Activated CD8-positive, alpha-beta memory T cell treated with anti-CD3 and anti-CD28 coated beads for 4 hours (primary cell): ENCODE measurements at places on chromosomes 1 and 21.

DNA sequence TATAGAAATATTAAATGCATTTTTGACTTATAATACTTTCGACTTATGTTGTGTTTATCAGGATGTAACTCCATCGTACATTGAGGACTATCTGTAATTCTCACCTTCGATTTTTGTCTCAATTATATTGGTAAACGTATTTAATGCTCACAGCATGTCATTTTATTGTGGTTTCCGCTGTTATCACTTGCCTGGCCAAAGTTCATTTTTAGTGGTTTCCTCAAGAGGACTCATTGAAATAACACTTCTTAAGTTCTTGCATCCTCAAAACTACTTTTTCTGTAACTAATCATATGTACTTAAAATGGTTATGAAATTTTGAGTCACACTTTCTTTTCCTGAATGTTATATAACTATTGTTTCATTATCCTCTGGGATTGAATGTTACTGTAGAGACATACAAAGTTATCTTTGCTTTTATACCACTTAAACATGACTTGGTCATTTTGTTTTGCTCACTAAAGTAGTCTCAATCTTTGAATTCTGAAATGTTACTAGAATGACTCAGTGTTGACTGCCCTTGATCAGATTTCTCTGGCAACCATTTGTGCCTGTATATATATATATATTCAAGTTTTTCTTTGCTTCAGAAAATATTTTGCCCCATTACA is 289.6 kb upstream of the PROX1 start:
- no peak for DNase-seq

- DNase-seq: no peak
Observed at GRCh38 chr1:24351918-24352627, 32.9 kb downstream of the GRHL3 start.

DNA sequence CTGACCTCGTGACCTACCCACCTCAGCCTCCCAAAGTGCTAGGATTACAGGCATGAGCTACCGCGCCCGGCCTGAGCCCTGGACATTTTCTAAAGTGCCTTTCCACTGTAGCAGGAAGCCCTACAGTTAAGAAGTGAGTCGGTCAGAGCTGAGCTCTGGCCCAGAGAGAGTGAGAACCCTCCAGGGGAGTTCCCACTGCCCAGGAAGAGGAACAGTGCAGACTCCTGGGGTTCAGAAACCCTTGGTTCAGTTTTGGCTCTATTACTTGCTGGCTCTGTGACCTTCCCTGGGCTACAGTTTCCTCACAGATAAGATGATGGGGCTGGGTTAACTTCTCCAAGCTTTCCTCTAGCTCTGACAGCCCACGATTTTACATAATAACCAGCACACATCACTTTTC is 20.9 kb downstream of the SLC9A1 start:
- DNase-seq: no peak

DNA sequence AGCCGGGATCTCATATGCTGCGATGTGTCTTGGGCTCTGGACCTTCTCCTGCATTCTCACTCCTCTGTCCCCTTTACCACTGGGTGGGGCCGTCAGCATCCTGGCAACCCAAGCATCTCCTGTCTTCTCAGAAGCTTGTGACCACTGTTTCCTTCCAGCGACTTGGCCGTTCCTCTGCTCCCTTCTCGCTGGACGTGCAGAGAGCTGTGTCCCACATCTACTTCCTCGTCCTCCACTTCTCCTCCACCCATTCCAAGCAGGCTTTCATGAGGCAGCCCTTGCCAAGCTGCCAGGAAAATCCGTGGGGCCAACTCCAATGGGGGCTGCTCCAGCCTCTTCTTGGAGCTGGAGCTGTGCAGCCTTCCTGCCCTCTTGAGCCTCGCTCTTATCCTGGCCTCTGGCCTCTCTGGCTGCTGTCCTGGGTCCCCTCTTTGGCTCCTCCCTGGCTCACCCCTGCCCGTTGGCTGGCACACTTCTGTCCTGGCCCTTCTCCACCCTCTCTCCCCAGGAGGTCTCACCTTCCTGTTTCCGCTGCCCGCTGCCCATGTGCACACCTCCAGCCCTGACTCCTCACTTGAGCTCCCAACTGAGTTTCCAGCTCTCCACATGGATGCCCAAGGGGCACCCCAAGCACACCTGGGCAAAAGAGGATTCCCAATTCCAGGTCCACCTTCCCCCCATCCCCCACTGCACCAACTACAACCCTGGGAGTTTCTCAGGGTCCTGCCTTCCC is 8.7 kb downstream of the FAM131C start:
- DNase-seq: no peak
